Amniotic stem cell (primary cell): ENCODE measurements at places on chromosomes 6 and 20.

- no peak for DNase-seq
Measured at GRCh38 chr20:10042086-10042485, 7.3 kb downstream of the ANKEF1 start.

GRCh38 chr20:17503301-17504065 lies 27.7 kb downstream of the BFSP1 start:
- no peak for DNase-seq

GRCh38 chr20:34069341-34070078 lies 42.5 kb downstream of the EIF2S2 start:
- no peak for DNase-seq

DNA sequence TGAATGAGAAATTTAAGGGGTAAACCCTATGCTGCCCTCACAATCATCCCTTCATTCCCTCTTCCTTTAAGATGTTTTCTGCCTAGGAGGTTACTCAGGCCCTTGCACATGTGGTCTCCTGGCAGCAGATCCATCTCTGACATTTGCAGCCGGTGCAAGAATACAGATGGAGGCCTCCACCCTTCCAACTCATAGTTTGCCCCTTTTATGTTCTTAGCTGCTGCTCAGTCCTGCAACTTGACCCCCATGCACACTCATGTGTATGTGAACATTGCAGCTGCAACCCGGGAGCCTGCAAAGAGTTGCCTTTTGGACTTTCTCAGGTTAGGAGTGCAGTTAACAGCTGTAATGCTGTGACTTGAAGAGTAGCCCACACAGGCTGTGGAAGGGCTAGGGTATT lies 131.9 kb upstream of the SGK1 start:
- no peak for DNase-seq

DNA sequence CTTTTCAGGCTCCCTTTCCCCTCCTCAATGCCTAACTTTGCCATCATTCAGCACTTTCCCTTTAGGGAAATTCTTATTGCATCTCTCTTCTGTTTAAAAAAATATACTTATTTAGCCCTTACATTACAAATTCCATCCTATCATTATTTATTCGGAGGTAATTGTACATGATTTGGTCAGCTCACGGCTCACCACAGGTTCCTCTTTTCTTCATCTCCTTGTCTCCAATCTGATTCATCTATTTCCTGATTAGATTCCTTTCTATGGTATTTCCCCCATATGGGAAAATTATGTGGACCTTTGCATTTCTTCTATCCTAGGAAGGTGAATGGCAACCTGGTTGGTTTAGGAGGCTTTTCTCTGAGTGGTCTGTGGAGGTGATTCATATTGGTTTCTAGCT lies 12.9 kb upstream of the EMILIN3 start:
- no peak for DNase-seq

GRCh38 chr6:135236732-135237131 lies 55.6 kb downstream of the MYB start:
- DNase-seq: no peak

- no peak for DNase-seq
Measured at GRCh38 chr20:38139977-38140753, 24.9 kb downstream of the TGM2 start.

- DNase-seq: no peak
Measured at GRCh38 chr6:146267946-146268345, 239.1 kb downstream of the GRM1 start.

DNA sequence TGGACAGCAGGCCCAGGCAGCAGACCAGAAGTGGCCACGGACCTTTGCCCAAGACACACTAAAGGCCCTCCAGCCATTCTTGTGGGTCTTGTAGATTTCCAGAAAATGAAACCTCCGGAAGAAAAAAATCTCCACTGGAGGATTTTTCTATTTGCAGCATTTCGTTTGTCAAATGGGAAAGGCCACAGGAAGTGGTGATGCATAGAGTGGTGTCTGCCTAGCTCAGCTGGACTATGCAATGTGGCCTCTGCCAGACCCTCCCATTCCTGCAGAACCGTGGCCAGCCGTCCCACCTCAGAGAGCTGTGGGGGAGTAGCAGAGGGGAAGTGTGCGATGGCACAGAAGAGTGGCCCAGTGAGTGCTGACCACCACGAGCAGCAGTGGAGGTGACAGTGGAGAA lies 24.0 kb upstream of the INSM1 start:
- DNase-seq: no peak

DNA sequence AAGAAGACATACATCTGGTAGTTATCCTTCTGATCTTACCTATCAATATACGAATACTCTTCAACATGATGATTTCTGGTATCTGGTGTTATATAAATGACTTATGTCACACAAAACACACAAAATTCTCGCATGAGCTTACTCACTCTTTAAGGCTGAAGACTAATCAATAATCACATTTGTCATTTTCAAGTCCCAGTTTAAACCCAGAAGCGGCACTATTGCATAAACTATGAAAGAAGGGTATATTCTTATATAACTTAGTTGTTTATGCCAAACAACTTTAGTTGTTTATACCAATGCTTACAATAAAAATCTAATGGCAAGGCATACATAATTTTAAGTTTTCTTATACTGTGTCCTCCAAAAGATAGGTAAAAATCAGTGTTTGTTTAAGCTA lies 293.1 kb downstream of the GRIK2 start:
- DNase-seq: no peak

- DNase-seq: no peak
Measured at GRCh38 chr6:38997128-38997761, 51.3 kb upstream of the GLP1R start.

DNA sequence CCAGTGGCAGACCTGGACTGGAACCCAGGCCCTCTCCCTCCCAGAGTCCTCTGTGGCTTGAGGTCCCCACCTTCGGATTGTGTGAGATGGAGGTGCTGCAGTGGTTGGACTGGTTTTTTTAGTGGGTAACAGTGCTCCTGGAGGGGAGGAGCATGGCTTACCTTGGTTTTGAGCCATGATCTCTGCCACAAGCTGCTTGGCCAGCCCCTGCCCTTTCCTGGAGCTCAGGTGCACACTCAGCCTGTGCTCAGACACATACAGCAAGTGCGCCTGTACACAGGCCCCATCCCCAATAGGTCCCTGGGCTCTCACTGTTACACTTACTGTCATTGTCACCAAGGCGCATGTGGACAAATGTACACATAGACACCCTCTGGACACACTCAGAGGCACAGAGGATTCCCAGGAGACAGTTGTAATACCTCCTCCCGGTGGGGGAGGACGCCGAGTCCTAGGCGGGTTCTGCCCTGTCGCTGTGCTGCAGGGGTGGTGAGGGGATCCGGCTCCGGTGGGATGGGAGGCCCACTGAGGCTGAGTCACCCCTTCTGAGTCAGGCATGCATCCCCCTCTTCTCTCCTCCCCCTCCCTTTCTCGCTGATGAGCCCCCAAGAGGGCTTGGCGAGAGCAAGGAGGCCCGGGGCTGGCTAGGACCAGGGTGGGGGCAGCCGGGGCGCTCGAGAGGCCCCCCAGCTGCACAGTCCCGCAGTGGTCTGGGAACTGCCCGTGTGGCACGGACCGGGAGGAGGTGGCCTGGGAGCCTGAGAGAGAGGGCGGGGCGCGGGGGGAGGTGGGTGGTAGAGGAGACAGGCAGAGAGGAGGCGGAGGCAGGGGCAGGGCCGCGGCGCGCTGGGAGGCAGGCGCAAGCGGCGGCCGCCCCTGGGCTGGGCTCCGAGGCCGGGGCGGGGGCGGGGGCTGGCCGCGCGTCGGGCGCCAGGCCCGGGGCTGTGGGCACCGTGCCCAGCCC lies 522 bp upstream of the EPB41L1 start:
- DNase-seq: no peak

GRCh38 chr20:47620808-47621805 lies 119.4 kb downstream of the NCOA3 start:
- no peak for DNase-seq

DNA sequence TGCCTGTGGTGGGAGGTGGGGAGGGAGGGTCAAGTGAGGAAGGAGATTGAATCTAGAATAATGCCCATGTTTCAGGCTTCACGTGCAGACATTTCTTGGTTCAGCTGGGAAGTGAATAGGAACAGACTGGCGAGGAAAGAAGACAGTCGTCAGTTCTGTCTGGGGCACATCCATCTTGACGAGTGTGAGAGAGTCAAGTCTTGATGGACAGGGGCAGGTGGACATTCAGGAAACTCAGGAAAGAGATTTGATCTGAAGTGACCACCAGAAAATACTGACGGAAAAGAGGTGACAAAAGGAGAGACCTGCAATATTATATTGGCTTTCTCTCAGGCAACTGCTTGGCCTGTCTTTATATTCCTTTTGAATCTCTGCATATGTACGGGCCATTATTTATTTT lies 68.6 kb downstream of the ESR1 start:
- no peak for DNase-seq

GRCh38 chr20:55778796-55779195 lies 226.5 kb downstream of the CBLN4 start:
- DNase-seq: no peak

GRCh38 chr6:163416557-163417253 lies 2.2 kb downstream of the QKI start:
- DNase-seq: peak; percentile 61

- DNase-seq: no peak
Measured at GRCh38 chr20:38147163-38147562, 17.9 kb downstream of the TGM2 start.

DNA sequence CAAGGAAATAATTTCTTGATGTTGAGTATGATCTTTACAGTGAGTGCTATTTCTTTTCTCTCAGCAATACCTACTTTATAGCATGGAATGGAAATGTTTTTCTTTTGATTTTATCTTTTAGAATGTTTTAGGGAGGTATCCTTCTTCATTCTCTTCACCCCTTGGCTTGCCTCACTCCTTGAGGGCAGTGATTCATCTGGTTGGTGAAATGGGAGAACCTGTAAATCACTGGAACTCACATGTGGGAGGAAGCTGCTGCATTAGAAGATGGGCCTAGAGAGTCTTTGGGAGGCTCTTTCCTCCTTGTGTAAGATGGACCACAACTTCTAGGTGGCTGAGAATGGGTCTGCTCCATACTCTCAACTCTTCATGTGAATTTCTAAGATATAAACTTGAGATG lies 244.8 kb upstream of the SYNCRIP start:
- no peak for DNase-seq

DNA sequence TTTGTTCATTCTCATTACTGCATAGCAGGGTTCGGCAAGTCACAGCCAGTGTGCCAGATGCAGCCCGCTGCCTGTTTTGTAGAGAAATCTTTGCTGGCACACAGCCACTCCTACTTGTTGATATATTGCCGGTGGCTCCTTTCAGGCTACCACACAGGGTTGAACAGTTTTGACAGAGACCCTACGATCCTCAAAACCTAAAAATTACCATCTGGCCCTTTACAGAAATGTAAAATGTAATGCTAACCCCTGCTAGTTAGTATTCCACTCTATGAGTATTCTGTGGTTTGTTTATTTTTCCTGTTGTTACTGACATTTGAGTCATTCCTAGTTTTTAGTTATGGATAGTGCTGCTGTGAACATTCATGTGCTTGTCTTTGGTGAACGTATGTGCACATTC lies 11.5 kb downstream of the DHX35 start:
- DNase-seq: peak; percentile 18

- no peak for DNase-seq
Measured at GRCh38 chr20:56806952-56807517, 177.9 kb downstream of the TFAP2C start.
